ENCODE measurements at places on chromosomes 2 and 18.

GRCh38 chr2:151053661-151053990 is 208.0 kb downstream of the RBM43 start:
- DNase-seq = no peak

DNA sequence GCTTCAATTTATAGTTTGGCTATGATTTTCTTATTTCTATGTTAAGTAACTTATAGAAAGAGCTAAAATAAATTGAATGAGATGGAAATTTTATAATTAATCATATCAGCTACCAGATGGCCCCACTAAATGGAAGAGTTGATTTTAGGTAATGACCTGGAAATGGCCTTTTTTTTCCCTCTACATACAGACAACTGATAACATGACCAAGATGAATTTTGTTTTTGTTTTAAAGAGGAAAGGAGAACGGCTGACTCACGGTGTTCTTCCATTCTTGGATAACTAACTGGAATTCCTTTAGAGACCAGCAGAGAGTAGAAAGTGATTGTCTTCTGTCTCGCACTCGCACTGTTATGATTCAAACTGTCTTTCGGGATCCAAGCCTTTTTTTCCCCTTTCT is 91.0 kb downstream of the TMEM185B start:
- DNase-seq = peak; percentile 19

DNA sequence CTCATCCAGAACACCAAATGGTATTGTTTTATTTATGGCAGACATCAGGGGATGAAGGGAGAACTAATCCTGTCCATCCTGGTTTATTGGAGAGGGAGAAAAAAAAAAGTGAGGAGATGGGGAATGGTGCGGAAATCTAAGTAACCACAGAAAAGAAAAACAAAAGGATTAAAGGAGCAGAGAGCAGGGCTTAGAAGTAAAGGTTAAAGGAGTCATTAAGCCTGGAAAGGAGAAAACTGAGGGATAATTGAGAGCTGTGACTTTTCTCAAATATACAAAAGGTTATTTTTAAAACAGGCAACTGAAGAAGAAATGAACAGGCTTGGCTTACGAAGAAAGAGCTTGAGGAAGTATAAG is 127.2 kb upstream of the PPP1CB start:
- no peak for DNase-seq

GRCh38 chr2:51003345-51004192 is 28.4 kb downstream of the NRXN1 start:
- DNase-seq = no peak

DNA sequence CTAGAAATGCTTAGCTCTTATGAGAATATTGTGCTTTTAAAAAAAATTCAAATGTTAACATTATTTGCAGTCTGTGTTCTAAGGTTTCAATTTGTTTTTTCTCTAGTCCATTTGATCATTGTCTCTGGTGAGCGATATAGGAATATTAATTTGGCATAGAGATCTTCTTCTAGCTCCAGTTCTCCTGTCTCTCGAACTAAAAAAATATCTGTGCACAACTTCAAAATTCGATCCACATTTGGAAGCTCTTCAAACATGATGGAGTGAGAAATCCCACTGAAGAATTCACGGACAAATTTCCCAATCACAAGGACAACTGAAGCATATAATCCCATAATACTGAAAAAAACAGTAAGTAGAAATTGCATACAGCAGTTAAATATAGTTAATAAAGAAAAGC is 145.6 kb downstream of the NAPG start:
- no peak for DNase-seq

DNA sequence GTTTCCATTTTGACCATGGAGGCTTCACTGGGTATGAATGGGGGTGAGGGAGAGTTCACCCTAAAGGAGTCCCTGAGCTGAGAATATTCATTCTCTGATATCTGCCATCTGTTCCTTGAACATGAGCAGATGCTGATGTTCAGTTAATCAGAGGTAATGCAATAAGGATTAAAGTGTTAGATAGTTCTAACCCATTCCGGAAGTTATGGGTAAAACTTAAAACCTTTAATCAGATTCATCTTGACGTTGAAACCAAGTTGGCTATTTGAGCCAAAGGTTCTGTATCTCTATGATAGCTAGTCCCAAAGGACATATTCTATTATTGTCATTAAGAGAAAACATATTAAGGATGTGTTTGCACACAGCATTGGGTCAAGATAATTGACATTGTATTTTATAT is 268.9 kb downstream of the PLCL1 start:
- no peak for DNase-seq

DNA sequence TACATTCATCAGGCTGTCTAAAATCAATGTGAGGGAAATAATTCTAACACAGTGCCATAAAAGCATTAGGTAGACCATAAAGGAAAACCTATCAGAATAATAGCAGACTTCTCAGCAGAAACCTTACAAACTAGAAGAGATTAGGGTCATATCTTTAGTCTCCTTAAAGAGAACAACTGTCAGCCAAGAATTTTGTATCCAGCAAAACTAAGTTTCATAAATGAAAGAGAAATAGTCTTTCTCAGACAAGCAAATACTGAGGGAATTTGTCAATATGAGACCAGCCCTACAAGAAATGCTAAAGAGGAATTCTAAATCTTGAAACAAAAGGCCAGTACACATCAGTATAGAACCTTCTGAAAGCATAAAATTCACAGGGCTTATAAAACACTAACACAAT is 482.0 kb downstream of the SATB2 start:
- DNase-seq = no peak

DNA sequence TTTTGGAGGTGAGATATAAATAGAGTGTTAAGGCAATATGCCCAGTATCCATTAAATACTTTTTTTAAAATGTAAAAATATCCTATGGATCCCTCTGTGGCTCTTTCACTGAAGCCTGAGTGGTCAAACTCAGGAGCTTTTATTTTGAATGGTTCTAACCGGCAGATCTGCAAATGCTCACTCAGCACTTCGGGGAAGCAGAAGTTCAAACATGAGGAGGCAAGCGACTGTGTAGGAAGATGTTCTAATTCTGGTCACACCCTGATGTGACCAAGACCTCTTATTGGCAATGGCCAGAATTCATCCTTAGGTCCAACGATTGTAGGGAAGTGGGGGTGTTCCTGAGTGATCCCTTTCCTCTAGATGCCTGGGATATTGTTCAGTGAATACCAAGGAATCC is 168.8 kb downstream of the CDCA7 start:
- DNase-seq = no peak

DNA sequence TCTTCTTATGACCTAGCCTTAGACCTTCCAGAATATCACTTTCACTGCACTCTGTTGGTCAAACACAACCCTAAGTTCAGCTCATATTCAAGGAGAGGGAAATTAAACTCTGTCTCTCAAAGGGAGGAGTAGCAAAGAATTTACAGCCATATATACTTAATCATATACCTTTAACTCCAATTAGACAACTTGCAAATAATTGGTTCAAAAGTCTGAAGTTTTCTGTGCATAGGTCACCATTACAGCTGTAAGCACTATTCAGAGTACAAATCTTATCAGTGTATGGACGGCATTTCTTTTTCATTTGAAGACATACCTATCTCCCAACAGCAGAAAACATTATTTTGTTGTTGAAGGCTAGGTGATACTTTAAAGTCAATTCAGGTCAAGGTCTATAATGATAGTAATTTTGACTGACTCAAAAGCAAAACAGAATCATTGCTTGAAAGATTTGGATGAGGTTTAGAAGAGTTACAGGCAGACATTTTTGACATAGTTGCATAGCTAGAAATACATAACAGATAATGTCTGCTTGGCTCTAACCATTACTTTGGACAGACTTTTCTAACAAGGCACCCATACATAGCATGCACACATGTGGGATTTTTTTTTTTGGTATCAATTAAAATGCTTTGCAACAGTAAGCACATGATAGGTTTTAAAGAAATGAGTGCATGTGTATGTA is 131.5 kb downstream of the CPS1 start:
- DNase-seq = no peak

DNA sequence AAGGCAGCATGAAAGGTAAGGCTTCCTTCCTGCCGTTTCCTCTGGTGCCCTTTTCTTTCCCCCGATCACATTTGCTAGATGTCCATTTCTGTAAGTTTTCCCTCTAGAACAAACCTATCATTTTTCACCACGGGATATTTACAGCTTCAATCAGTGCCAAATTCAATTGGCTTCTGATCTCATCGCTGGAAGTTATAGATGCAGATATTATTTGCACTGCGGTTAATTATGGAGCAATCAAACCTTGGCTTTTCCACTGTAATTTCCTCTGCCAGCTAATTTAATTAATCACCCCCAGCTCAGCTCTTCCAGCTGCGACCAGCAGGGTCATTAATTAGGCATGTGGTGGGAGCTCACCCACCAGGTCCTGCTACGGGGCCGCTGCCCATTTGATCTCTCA is 86.1 kb downstream of the GBX2 start:
- DNase-seq = no peak

- no peak for DNase-seq
Observed at GRCh38 chr18:2547477-2548087, 23.7 kb downstream of the METTL4 start.

DNA sequence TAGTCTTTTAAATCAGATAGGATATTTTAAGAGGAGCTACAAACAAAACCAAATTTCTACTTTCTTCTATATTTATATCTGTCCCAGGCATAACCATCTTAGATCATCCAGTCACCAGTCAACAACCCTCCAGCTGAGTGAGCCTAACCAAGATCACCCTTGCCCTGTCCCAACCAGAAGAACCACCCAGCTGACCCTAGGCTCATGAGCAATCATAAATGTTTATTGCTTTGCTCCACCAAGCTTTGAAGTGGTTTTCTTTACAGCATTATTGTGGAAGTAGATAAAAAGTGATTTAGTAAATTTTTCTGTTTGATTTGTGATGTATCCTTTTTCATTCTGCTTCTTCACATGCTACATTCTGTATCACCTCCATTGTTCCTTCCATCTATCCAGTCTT is 167.2 kb upstream of the PIEZO2 start:
- no peak for DNase-seq

GRCh38 chr2:235046589-235046988 is 94.8 kb downstream of the SH3BP4 start:
- DNase-seq = no peak

GRCh38 chr18:7946734-7947377 is 379.7 kb downstream of the PTPRM start:
- peak; percentile 53 for DNase-seq

DNA sequence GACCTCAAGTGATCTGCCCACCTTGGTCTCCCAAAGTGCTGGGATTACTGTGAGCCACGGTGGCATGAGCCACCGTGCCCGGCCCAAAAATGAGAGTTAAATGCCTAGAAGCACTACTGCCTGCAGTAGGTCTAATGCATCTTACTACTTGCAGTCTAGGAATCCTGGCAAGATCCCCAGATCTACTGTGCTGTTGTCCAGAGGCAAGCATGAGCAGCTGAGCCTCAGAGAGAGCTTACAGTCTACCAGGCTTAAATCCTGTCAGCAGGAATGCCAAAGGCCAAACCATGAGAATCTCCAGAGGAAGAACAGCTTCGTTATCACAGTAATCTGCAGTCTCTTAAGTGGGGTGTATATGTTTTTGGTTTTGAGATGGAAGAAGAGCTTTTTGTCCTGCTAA is 54.4 kb downstream of the XRCC5 start:
- peak; percentile 56 for DNase-seq

DNA sequence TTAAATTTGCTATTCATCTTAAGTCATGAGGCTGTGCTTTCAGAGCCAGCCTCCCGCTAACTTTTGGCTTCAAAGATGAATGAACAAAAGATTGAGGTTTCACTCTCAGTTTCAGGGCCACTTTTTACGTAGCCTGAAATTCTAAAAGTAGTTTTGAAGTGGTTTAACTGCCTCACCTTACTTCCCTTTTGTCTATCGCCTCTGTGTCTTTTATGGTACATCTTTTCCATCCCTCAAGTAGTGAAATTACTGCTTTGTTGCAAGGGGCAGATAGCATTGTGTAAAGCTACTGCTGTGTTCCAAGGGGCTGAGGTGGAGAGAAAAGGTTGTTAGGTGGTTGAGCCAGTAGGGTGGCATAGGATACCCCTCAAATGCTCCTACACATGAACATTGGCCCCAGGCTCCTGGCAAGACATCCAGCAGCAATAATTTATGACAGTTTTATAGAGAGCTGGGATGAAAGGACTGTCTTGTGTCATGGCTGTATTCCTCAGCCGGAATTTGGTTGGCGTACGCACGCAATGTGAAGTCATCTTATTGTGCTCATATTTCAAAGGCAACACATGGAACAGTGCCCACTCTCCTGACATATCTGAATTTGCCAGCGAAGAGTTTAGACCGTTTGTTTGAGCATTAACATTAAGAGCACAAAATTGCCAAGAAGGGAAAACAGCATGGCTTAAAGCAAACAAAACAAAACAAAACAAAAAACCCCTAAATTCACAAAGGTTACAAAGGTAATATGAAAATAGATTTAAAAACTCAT is 32.2 kb downstream of the QPCT start:
- no peak for DNase-seq

Data from AG04449 (cell line).